ENCODE measurements at places on chromosomes 11 and 22.

GRCh38 chr11:47466701-47467250 is 17.8 kb upstream of the RAPSN start:
- DNase-seq = peak; percentile 71

- no peak for DNase-seq
Measured at GRCh38 chr11:48096588-48097525, 116.5 kb downstream of the PTPRJ start.

DNA sequence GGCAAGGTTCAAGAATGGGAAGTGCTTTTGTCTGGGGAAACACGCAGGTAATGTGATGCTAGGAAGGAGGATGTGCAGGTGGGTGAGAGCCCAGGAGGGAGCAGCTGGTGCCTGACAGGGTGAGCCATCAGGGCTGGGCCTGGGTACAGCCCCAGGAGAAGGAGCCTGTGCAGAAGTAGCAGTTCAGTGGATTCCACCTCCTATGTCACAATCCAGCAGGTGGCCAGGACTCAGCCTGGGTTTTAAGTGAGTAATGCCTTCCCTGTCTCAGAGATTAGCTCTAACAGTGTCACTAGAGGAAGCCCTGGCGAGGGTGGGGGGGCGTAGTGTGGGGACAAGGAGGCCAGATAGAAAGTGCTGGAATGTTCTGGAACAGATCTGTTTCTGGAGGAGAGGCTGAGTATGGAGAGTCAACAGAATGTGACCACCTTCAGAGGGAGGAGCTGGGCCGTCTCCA is 8.1 kb downstream of the RIC8A start:
- no peak for DNase-seq

DNA sequence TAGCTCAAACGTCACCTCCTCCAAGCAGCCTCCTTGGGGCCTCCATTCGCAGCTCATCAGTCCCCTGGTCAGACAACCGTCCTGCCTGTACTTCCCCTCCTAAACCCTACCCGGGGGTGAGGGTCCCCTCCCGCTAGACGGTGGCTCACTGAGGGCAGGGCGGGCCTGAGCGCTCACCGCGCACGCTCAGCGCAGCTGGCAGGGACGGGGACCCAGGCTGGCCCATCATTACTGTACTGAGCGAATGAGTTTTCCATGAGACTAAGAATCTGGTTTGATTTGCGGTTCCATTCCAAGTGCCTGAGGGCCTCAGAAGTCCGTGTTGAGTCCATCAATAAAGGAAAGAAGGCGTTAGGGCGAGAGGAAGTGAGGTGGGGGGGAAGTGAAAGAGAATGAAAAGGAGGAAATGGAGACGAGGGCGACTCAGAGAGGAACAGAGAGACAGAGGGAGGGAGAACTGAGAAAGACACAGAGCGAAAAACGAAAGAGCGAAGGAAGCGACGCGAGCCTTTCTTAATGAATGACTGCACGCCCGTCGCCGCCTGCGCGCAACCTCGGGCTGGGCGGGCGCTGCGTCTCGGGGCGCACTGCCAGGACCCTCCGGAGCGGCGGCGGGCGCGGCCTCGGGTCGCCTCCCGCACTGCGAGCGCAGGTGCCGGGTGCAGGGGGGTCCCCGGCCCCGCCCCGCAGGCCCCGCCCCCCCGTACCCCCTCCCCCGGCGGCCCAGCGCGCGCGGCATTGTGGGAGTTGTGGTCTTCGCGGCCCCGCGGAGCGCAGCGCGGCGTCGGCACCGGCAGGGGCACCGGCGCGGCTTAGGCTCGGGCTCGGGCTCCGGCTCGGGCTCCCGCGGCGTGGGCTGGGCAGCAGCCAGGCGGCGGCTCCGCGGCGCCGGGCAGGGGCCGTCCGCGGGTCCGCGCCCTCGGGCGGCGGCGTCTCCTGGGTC is at the start of gene ASPHD2:
ASPHD2 (plus strand) TSS at position 746 of the 943 bp plus-strand sequence. CDS start 4,356 bp downstream, outside the sequence.
- DNase-seq = peak; percentile 68

GRCh38 chr11:81301166-81301830 is 1432.4 kb downstream of the FAM181B start:
- no peak for DNase-seq
